ENCODE measurements at places on chromosomes 2 and 18.

DNA sequence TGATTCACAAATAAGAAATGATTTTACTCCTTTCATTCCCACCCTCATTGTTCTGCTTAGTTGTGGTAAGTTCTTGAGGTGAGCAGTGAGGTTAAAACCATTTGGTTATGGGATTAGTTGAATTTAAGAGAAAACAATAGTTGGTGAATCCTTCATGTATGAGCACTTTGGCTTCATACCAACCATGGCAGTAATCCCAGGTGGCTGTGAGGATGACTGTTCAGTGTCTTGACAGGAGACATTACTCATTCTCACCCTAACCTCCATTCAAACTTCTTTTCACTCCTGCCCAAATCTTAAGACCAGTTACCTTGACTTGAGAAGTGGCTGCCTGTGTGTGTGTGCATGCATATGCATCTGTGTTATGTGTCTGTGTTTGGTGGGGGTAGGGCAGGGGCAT is 143.1 kb downstream of the SETBP1 start:
- no peak for DNase-seq

GRCh38 chr18:65057439-65058083 is 693.3 kb upstream of the CDH7 start:
- no peak for DNase-seq

- no peak for DNase-seq
Measured at GRCh38 chr2:62738981-62739936, 33.7 kb downstream of the EHBP1 start.

DNA sequence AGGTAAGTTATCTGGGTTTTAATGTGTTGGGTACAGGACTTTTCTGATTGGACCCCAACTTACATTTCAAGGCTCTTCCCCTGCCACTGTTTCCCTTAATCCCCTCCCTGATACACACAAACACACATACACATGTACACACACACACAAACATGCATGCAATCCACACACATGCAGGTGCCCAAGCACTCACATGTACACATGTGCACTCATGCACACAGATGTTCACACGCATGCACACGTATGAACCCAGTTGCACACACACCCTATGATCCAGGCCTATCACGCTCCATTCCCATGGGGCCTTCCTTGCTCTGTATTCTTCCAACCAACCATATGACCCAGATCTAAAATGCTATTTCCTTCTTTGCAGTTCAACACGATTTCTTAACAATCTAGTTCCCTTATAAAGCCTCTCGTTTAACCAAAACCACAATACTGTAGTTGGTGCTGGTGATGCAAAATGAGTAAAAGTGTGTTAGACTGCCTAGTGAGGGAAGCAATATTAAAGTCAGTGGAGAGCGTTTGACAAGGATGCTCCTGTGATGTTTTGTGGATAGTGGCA is 11.1 kb downstream of the SERPINB8 start:
- DNase-seq = no peak

- no peak for DNase-seq
Measured at GRCh38 chr18:74251297-74252038, 40.3 kb downstream of the CYB5A start.

GRCh38 chr2:57497489-57498096 is 549.0 kb upstream of the VRK2 start:
- no peak for DNase-seq

GRCh38 chr2:197894751-197895274 is 90.4 kb downstream of the PLCL1 start:
- no peak for DNase-seq

DNA sequence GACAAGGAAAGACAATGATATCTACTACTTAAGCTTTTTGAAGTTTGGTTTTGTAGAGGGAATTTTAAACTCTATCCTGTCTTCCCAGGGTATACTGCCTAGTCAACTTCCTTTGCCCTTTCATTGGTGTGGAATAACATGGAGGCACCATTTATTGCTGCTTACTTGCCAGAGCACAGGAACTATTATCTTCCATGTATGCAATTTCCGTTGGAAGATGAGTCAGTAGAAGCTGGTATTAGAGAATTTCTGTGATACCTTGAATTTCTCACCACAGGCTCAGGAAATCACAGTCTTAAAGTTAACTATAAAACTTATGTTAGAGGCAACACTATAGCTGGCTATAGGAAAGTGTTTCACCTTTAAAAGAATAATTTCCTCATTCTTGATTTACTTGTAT is 40.9 kb upstream of the RGPD4 start:
- no peak for DNase-seq

DNA sequence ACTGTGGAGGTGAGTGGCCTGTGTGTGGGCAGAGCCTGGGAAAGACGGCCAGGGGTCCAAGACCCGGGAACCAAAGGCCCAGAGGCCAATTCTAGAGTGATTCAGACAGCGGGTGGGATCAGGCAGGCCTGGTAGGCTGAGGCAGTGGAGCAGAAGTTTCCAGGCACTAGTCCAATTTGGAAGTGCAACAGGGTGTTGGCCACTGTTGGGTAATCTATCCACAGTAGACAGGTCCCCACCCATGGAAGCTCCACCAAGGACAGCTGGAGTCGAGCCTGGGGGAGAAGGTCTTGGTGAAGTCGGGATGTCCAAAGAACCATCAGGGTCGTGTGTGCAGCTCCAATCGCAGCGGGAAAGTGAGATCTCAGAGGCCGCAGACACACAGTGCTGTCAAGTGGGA is 125.8 kb upstream of the COPS8 start:
- DNase-seq = no peak

- DNase-seq = no peak
Measured at GRCh38 chr2:70085711-70086277, 1.5 kb upstream of the PCBP1 start.

- DNase-seq = no peak
Measured at GRCh38 chr2:197960786-197961185, 156.4 kb downstream of the PLCL1 start.

DNA sequence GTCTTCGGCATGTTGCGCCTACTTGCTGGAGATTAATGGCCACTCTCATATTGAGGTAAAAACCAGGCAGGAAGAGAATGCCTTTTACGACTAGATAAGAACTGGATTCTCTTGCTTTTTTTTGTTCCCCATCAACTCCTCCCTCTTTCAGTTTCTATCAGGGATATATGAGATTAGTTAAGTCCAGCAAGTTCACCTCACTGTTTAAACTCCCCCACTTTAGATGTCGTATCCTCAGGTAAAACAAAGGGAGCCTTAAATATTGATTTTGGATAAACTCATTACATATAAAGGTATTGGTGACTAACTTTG is 98.4 kb downstream of the PLEKHM3 start:
- DNase-seq = no peak

GRCh38 chr18:48202006-48202348 is 207.2 kb downstream of the ZBTB7C start:
- DNase-seq = no peak

DNA sequence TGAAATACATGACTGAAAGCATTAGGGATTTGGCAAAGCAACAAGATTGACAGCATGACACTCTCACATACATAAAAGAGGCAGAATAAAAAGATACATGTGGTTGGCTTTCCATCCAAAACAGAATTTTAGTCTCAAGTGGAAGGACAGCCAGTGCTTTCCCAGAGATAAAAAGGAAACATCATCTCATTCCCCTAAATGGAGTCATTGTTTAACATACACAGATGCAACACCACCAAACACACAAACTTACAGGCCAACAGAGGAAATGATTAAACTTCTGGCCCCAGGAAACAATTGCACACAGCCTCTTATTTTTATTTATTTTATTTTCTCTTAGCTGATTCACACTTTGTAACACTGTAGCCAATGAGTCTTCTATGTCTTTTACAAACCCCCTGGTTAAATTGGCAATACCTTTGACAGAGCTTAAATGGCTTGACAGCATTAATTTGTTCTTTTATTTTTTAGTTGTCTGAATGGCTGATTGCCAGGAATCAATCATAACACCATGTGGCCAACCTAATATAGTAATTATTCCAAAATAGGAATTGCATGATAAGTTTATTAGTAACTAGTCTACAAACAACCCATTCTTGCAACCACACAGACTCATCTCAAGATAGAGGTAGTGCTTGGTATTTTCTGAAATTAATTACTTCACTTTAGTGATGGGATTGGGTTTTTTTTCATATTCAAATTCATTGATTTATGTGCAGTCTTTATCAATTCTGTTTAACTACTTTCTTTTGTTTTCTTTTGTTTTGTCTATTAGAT is 190.5 kb downstream of the RND3 start:
- no peak for DNase-seq

GRCh38 chr2:74297391-74297790 is 45.8 kb downstream of the SLC4A5 start:
- DNase-seq = no peak

DNA sequence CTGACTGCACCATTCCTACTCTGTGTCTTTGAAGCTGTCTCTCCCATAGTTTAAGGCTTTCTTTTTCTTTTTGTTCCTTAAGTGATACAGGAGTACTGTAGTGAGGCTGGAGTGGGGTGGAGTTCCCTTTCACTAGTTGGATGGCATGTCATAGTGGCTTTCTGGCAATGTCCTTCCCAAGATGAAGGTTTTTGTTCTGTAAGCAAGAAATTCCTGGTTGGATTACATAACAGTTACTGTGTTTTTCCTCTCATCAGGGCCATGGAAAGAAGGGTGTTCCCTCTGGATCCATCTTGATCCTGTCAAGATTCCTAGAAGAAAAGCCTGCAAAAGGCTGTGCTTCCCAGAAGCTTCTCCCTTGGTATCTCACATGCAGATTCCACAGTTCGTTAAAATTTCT is 84.2 kb downstream of the ACKR3 start:
- DNase-seq = no peak

DNA sequence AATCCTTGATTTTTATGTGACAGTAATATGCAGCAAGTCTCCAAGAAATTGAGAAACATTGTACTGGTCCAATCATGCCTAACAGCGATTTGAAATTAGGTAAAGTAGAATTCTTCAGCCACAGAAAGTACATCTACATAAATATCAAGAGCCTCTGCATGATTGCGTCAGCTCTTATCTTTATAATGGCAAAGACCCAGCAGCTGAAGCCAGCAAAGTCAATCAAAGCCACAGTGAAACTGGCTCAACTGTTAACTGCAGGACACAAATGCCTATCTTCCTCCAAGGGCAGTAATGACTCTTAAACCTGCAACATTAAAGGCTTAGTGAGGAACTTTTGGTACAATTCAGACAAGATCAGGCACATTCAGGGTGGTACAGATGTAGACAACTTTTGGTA is 102.5 kb downstream of the BARD1 start:
- DNase-seq = no peak

DNA sequence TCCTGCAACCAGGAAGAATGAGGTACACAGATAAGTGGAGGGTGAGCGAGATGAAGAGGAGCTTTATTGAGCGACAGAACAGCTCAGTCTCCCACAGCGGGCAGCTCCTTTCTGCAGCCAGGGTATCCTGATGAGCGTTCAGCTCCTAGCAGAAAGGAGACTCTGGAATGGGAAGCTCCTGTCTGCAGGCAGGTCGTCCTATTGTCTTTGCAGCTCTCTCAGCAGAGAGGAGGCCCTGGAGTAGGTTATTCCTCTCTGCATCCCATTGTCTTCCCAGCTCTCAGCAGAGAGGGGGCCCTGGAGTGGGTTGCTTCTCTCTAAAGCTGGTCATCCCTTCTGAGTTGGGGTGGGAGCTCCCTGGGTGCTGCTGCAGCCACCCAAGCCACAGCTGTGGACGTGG is 41.2 kb downstream of the TAF1B start:
- no peak for DNase-seq

GRCh38 chr2:5791371-5791770 is 99.2 kb downstream of the SOX11 start:
- no peak for DNase-seq

DNA sequence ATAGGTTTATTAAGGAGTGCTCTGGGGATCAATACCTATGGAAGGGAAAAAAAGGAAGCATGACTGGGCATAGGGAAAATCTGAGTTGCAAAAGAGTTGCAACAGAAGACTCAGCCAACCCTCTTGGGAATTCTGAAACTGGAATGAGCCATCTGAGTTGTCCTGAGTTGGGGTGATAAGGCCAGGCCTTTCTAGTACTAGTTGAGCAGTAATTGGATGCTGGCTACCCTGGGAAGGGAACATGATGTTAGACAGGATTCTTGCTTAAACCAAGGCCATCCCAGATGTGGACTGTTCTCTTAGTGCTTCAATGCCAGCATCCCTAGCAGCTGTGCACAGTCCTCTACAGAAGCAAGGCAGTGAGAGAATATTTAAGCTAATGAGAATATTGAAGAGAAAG is 348.8 kb upstream of the GULP1 start:
- DNase-seq = no peak

DNA sequence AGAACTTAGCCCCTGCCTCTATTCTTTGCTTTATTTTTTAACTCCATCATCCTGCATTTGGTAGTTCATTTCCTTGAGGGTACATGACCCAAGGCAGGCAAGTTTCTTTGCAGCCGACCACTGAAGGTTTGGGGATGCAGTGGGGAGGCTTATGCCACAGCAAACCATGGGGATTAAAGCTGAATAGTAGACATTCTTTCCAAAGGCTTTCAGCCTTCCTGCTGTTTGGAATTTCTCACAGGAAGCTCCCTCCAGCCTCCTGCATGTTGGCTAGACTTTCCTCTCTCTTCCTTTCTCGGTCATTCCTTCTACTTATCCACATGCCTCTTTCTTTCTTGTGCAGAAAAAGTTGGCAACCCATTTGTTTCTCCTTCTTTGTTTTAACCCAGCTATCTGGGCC is 77.3 kb downstream of the SOCS6 start:
- no peak for DNase-seq

DNA sequence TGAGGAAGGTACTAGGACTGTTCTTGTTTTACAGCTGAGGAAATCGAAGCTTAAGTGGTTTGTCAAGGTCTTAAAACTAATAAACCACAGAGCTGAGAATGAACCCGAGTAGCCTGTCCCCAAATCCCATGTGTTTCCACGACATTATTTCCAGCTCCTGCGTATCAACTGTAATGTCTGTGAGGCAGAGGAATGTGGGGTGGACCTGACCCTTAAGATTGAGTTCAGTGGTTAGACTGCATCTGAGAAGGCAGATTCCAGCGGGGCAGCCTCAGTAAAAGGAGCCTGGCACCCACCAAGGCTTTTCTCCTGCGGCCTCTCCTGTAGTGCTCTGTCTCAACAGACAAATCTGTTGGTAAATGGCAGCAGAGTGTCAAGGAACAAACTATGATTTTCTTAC is 81.9 kb upstream of the TMEM178A start:
- DNase-seq = no peak

DNA sequence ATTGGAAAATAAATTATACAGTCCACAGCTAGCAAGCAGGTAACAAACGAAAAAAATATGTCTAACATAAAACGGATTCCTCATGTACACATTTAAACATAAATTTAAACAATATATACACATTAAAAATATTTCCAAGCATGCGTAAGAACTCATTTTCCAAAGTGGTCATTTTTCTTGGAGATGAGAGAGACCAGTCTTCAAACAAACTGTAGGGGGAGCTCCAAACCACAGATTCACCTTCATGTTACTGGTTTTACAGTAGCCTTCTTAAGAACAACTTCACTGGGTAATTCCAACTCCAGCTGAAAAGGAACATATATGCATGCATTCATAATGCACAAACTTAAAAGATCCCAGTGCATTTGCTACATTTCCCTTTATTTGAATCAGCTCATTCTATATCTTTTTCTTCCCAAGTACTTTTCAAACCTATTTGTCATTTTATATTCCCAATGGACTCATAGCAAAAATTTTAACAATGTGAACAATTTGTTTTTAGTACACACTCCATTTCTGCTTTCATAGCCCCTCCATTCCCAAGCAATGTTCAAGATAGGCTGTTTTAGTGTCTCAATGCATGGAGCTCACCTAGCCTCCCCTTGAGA is 4.7 kb upstream of the STAMBP start:
- DNase-seq = no peak

Measured in stimulated activated CD8-positive, alpha-beta memory T cell treated with anti-CD3 and anti-CD28 coated beads, Interleukin-7, amount 100 ng/mL, for 1 hour (primary cell).